ENCODE measurements at places on chromosomes 3 and 15.
A peak's percentile ranks its signal among the peaks of the same experiment; 100 is the strongest.

DNA sequence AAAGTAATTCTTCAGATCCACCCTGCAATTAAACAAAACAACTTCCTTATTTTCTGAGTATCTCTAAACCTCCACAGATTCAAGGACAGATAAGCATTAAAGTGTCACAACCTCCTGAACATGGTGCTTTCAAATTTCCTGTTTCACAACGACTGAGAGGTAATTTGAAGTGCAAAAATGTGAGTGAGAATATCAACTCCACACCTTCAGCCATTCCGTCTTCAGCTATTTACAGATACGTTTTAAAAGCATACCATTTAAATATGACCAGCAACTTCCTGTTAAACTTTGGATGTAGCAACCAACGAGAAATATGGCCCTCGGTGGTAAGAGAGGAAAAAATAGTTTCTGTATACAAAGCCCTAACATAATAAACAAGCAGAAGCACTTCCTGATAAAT, 32.1 kb upstream of the PCSK6 start:
- H3K27ac ChIP-seq = no peak overlapping the region
- no peaks in the 10 kb centered on the region for H3K4me1 ChIP-seq
- DNase-seq = no peak

DNA sequence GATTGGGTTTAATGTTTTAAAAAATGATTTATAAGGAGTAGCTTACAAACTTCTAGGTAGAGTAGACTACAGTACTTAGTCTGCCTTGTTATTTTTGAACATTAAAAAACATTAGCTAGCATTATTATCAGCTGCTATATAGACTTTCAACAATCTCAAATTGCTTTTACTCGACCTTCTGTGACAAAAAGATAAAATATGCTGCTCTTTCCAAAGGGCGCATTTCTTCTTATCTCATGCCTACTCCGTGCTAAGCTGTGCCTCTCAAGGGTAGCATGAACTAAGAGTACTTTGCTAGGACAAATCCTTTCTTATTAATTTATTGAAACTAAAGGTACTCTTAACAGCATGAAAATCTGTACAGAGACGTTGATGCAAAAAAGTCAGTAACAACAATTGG, 71.3 kb downstream of the SPRED1 start:
- H3K4me3 ChIP-seq = no peak overlapping the region
- H3K27me3 ChIP-seq = no peaks in the 10 kb centered on the region
- H3K4me1 ChIP-seq = no peaks in the 10 kb centered on the region
- no peak overlapping the region for H3K27ac ChIP-seq
- DNase-seq = no peak

- no peak overlapping the region for H3K27ac ChIP-seq
- no peak for DNase-seq
- H3K36me3 ChIP-seq = no peaks in the 10 kb centered on the region
- H3K27me3 ChIP-seq = peaks cover 28% of the 10 kb centered on the region
Measured at GRCh38 chr3:127462111-127462655, 128.3 kb downstream of the TPRA1 start.

GRCh38 chr3:195064300-195064931, 206.5 kb downstream of the XXYLT1 start:
- H3K4me1 ChIP-seq = peaks cover 4% of the 10 kb centered on the region
- H3K27ac ChIP-seq = peak overlapping the region; percentile 29
- H3K4me3 ChIP-seq = no peak overlapping the region
- no peak for DNase-seq
- H3K36me3 ChIP-seq = peaks cover 22% of the 10 kb centered on the region
- no peaks in the 10 kb centered on the region for H3K27me3 ChIP-seq

- no peak for DNase-seq
- H3K36me3 ChIP-seq = no peaks in the 10 kb centered on the region
- H3K27ac ChIP-seq = peak overlapping the region; percentile 86
Measured at GRCh38 chr15:31273258-31273941, 53.2 kb upstream of the KLF13 start.

DNA sequence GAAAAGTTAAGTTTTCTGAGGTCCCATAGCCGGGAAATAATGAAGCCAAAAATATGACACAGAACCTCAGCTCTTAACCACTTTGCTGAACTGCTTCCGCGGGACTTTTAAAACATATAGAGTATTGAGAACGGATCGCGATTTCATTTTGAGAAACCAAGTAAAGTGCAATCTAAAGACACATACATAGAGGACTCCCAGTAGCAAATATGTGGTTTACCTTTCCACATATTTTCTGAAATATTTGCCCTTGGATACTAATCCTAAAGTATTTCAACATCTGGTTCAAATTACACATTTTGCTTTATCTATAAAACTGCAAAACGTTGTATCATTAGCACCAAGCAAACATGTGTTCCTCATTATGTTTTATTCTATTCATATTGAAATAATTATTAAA, 776.5 kb downstream of the ROBO2 start:
- no peaks in the 10 kb centered on the region for H3K36me3 ChIP-seq
- DNase-seq = no peak
- H3K4me1 ChIP-seq = no peaks in the 10 kb centered on the region
- H3K27me3 ChIP-seq = no peaks in the 10 kb centered on the region

GRCh38 chr3:108117241-108117775, 26.5 kb upstream of the CD47 start:
- H3K36me3 ChIP-seq = no peaks in the 10 kb centered on the region
- no peak for DNase-seq
- H3K4me1 ChIP-seq = no peaks in the 10 kb centered on the region
- H3K4me3 ChIP-seq = no peak overlapping the region
- H3K27ac ChIP-seq = no peak overlapping the region

DNA sequence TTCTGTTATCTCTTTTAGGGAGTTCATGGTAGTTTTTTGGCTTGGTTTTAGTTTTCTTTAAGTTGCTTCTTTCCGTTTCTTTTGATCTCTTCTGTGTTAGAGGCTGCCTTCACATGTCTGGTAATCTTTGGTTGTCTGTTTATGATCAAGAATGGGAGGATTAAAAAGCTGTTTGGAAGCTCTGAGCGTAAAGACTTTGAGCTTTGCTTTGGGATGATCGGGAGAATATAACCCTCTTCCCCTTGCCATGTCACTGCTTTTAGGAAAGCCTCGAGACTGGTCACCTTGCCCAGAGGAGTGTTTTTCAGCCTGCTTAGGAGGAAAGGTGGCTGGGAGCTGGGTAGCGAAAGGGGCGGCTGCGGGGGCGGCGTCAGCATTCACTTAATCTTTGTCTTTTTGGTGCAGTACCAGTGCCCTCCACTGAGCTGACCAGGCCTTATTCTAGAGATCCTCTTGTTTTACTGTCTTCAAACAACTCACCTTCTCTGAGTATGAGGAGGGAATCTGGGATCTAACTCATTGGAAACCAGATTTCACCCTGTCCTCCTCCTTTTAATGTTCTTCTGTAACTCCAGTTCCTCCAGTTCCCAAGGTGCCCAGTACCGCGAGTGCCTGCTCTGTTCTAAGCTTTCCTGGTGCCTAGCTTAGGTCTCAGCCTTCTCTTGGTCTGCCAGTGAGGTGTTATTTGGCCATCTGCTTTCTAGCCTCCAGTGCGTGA, 15.5 kb downstream of the TATDN2 start:
- H3K27ac ChIP-seq = peak overlapping the region; percentile 74
- no peak overlapping the region for H3K4me3 ChIP-seq
- peak; percentile 47 for DNase-seq
- no peaks in the 10 kb centered on the region for H3K27me3 ChIP-seq
- H3K36me3 ChIP-seq = peaks cover 9% of the 10 kb centered on the region

DNA sequence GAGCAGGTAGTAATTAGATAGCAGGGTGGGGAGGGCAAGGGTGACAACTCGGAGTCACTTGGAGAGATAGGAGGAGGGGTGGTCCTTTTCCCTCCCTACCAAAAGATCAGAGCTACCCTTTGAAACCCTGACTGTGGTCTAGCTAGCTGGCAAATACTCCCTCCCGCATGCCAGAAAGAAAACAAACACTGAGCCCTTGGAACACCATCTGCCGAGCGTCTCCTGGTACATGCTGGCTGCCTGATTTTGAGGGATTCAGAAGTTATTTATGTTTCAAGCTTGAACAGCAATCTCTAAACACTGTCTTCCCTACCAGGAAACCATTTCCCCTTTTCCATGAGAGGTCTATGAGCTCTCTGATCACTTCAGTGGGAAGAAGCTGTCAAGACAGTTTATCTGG, 291.6 kb upstream of the CFAP20DC start:
- H3K4me3 ChIP-seq = no peak overlapping the region
- no peaks in the 10 kb centered on the region for H3K27me3 ChIP-seq
- DNase-seq = no peak
- H3K27ac ChIP-seq = peak overlapping the region; percentile 47
- no peaks in the 10 kb centered on the region for H3K36me3 ChIP-seq
- no peaks in the 10 kb centered on the region for H3K4me1 ChIP-seq

DNA sequence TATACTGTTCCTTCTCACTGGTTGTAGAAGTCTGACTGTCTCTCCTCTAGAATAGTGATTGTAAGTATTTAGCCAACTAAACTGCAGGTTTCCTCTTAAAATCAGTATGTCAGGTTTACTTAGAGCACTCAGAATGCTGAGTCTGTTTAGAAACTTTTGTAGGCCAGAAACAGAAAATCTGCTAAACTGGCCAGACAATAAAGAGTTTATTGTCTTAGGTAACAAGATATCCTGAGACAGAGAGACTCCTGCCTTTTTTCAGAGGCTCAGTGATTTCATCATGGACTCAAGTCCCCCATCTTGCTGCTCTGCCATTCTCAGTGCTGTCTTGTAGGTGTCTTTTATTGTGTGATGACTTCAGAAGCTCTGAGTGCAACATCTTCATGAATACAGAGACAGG, 279.0 kb downstream of the MFSD1 start:
- H3K27me3 ChIP-seq = no peaks in the 10 kb centered on the region
- H3K27ac ChIP-seq = no peak overlapping the region
- DNase-seq = no peak
- H3K4me3 ChIP-seq = no peak overlapping the region
- H3K36me3 ChIP-seq = no peaks in the 10 kb centered on the region

- peaks cover 10% of the 10 kb centered on the region for H3K4me1 ChIP-seq
- H3K4me3 ChIP-seq = no peak overlapping the region
- DNase-seq = no peak
- no peaks in the 10 kb centered on the region for H3K36me3 ChIP-seq
- peak overlapping the region; percentile 13 for H3K27ac ChIP-seq
- H3K27me3 ChIP-seq = peaks cover 10% of the 10 kb centered on the region
Measured at GRCh38 chr15:77688693-77689092, 56.0 kb upstream of the LINGO1 start.

- no peaks in the 10 kb centered on the region for H3K36me3 ChIP-seq
- no peak for DNase-seq
- H3K27me3 ChIP-seq = no peaks in the 10 kb centered on the region
- no peak within 1 kb of the TSS for H3K27ac ChIP-seq
Measured at GRCh38 chr15:58431221-58432149, at the start of gene LIPC. Gene LIPC, plus strand, starts transcription at chr15:58431991. Its CDS starts 42 bp downstream, at chr15:58432033.

- H3K4me3 ChIP-seq = no peak overlapping the region
- no peak for DNase-seq
- no peaks in the 10 kb centered on the region for H3K36me3 ChIP-seq
- peaks cover 20% of the 10 kb centered on the region for H3K4me1 ChIP-seq
- H3K27ac ChIP-seq = no peak overlapping the region
Measured at GRCh38 chr3:147299656-147300055, 106.7 kb downstream of the ZIC4 start.

All from neural crest cell (in vitro differentiated cells).